ENCODE measurements at places on chromosomes 1 and 21.

DNA sequence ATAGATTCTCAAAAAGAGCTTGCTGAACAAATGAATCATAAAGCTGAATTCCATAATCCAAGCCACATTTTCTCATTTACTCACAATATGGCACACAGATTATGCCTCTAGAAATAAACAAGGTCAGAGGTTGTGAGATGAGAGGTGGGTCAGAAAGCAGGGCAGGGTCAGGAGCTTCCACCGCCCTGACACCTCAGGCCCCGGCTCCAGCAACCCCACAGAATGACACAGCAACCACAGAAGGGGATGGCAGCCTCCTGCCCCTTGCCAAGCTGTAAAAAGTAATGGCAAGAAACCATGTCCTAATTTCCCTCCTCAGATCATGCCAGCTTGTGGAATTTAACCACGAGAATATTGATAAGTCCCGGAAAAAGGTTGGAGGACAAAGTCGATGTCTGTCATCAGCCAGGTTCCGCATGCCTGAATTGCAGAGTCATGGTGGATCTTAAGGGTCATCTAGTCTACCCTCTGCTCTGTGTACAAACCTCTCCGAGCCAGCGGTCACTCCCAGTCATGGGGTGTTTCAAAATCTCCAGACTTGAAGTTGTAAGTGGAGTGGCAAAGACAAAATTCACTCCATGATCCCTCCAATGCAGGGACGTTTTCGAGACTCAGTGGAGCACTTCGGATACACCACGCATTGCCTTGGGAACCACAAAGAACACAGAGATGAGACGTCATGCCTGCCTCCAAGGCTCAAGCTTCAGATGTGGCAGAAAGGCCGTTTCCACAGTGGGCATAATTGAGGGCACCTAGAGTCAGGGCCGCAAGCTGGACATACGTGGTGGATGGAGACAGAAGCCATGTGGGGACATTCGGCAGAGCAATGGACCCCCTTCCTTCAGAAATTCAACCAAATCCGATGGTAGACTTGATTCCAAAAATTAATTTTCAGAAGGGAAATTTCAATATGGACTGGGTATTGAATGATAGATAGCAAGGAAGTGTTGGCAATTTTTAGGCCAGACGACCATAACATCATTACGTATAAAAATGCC is 254.0 kb downstream of the TOMM20 start:
- DNase-seq: no peak

GRCh38 chr21:15793550-15794235 is 63.9 kb downstream of the USP25 start:
- no peak for DNase-seq

GRCh38 chr1:34762474-34763141 is 3.1 kb downstream of the GJB4 start:
- DNase-seq: no peak

GRCh38 chr21:43775795-43776430 is at the start of gene CSTB:
Gene CSTB (minus strand): TSS chr21:43776308. CDS start chr21:43776269, 39 bp downstream.
- DNase-seq: peak; percentile 69

DNA sequence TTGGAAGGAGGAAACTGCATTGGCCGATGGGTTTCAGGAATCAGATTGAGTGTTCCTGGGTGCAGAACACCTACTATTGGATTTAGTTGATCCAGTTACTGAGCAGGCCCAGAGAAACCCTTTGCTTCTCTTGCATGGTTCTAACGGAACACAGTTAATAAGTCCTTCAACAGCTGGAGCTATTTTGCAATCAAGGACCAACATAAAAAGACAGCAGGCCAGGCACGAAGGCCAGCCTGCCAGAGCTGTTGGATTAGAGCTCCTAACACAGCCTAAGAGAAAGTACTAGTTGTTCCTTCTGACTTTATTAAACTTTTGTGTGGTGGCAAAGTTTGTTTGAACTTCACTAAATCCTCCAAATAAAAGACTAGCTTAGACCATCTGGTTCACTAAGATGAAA is 148.0 kb upstream of the LMO4 start:
- no peak for DNase-seq

DNA sequence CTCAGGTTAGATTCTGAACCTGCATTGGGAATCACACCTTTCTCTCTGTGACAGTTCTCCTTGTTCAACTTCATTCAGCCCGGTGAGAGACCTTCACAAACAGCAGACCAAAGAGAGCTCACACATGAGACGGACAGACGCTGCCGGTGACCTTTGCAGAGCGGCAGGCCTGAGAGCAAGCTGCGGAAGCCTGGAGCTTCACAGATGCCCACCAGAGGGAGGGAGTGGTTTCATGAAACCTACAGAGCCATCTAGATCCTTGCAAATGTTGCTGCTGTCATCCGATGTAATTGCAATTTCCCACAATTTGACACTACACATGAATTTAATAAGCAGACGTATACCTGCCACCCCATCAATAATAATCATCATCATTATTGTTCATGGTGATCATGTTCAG is 39.4 kb downstream of the GRIK3 start:
- DNase-seq: no peak

DNA sequence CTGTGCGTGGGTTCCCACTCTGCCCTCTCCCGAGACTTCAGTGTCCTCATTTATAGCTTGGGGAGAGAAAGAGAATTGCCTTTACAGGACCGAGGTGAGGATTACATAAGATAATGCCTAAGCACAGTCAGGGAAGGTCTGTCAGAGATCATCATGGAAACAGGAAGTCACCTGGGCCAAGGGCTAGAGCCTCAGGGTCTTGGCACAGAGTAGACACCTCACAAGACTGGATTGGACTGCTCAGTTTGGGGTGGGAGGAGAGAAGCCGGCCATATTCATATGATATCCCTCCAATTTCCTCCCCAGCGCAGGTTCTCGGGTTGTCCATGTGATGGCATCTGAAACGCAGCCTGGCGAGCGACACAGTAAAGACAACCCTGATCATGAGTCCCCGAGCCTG is 3.8 kb downstream of the CNR2 start:
- DNase-seq: no peak

DNA sequence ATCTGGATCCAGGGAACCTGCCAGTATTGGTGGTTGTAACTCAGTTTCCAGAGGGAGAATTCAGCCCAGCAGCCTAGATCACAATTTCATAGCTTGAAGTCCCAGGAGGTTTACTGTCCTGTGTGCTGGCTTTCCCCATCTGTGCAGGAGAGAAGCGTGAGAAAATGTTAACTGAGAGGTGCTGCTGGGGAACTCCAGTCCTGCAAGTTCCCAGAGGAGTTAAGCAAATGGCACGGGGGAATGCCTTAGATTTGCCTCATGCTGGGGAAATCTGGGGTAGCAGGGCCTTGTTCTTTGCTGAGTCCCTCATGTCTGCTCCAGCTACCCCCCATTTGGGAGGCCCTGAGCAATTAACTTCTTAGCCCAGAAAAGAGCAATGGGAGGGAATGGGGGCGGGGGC is 25.1 kb upstream of the SLAMF6 start:
- DNase-seq: no peak

DNA sequence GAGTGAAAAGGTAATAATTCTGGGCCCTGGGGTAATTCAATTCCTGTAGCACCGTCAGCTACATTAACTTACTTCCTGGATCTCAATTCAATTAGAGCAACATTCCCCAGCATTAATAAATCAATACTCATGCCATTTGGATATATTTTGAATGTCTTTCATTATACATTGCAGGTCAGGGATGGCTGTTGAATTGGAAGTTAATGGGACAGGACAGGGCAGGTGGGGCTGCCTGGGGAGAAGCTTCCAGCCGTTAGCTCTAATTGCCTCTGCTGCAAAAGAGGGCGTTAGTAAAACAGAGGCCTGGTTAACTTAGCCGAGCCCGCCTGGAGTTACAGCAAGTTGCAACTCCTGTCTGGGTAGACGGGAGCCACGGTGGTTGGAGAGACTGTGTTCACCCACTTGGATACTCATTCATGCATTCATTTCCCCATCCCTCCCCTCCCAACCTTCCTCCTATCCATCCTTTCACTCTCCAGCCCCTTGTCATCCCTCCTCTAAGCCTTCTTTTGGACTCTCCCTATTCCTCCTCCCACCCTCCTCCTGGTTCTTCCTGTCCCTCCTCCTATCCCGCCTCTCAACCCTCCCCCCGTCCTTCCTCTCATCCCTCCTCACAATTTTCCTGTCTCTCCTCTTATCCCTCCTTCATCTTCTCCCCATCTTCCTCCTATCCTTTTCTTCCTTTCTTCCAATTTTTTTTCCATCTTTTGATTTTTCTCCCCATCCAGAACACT is 137.6 kb upstream of the RUNX3 start:
- no peak for DNase-seq

GRCh38 chr1:114076308-114076707 is 77.4 kb downstream of the SYT6 start:
- DNase-seq: no peak

GRCh38 chr1:245650441-245650960 is 495.7 kb downstream of the KIF26B start:
- DNase-seq: no peak

- no peak for DNase-seq
Measured at GRCh38 chr1:174217787-174218574, 58.7 kb downstream of the RABGAP1L start.

DNA sequence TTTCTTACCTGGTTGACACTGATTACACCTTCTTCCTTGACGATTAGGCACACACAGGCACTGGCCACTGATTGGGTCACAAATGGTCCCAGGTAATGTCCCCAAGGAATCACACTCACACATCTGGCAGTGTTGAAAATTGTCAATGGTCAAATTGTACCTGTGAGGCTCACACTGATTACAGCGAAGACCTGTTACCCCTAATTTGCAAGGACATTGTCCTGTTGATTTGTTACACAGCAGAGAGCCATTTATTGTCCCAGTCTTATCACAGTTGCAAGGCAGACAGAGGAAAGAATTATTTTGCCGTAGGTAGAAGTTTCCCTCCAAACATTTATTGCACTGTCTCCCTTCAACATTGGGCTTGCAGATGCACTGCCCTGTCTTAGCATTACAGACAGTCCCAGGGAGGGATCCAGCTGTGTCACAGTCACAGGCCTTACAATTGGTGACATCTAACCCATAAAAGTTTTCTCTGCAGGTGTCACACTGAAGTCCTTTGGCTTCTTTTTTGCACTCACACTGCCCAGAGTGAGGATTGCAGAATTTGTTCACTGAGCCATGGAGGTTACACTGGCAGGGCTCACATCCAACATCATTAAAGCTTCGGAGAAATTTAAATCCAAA is 176.6 kb downstream of the USH2A start:
- DNase-seq: no peak

- no peak for DNase-seq
Measured at GRCh38 chr21:34530261-34530660, 18.3 kb upstream of the KCNE1 start.

DNA sequence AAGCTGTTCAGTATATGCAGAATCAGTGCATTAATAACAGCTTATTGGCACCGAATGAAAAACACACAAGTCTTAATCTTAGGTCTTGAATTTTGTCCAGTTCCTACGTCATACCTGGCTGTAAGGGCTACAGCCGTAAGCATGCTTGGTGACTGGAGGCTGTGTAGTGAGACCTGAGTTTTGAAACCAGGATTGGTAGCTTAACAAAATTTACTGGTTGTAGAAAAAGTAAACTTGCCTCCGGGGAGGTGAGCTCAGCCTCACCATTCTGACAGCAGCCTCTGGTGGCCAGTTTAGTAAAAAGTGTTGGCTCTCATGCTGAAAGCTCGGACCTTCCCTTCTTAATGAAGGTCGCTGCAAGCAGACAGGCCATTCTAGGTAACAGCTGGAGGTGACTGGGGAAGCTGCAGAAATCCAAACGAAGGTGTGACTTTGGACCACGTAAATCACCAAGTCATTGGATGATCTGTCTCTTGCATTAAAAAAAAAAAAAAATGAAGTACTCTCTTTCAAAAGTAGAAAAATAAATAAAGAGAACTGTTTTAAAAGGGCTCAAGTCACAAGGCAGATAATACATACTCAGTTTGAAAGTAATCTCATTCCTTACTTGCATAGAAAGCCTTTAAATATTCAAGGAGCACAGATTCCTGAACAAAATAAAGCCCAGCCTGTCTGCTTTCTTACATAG is 48.9 kb downstream of the HLCS start:
- DNase-seq: no peak

DNA sequence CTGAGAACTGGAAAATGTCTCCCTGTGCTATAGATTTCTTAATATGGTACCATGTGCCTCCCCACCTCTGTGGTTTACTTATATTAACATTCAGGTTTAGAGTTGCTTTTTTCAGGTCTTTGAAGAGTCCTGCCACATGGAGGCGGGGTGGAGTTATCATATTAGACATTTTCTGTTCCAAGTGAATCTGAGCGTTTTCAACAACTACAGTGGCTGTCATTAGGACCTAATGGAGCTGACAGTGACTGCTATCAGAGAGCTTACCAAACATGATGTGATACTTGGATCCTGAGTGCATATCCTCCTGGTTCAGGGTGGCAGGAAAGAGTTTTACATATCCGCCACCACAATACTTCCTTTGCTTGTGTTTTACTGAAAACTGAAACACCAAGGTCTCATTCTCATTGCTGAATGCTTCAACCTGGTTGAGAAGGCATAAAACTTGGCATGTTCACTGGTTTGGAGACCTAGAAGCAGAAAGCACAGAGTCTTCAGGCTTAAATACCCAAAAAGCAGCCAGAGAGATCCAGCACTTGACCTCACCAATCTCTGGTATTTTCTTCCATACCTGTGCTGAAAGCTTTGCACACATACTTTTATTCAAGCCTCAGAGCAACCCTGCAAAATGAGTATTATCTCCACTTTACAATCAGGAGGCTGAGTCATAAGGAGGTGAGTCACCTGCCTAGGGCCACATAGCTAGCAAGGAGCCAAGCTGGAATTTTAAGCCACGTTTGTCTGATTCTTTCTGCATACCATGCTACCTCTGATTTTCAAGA is 47.4 kb upstream of the OSBPL9 start:
- DNase-seq: peak; percentile 57

DNA sequence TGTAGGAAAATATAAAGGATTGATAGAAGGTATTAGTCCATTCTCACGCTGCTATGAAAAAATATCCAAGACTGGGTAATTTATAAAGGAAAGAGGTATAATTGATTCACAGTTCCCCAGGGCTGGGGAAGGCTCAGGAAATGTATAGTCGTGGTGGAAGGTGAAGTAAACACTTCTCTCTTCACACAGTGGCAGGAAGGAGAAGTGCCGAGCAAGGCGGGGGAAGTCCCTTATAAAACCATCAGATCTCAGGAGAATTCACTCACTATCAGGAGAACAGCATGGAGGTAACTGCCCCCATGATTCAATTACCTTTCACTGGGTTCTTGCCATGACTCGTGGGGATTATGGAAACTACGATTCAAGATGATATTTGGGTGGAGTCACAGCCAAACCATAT is 1806.0 kb downstream of the MRPL39 start:
- DNase-seq: no peak

GRCh38 chr1:45659222-45659621 is 27.1 kb downstream of the GPBP1L1 start:
- DNase-seq: no peak

- DNase-seq: peak; percentile 60
Measured at GRCh38 chr1:1157426-1157913, 16.2 kb upstream of the TTLL10 start.
